ENCODE measurements at places on chromosomes 6 and 20.

- no peak for DNase-seq
These were observed 15.8 kb downstream of the TRAPPC3L start for GRCh38 chr6:116529466-116530290.

DNA sequence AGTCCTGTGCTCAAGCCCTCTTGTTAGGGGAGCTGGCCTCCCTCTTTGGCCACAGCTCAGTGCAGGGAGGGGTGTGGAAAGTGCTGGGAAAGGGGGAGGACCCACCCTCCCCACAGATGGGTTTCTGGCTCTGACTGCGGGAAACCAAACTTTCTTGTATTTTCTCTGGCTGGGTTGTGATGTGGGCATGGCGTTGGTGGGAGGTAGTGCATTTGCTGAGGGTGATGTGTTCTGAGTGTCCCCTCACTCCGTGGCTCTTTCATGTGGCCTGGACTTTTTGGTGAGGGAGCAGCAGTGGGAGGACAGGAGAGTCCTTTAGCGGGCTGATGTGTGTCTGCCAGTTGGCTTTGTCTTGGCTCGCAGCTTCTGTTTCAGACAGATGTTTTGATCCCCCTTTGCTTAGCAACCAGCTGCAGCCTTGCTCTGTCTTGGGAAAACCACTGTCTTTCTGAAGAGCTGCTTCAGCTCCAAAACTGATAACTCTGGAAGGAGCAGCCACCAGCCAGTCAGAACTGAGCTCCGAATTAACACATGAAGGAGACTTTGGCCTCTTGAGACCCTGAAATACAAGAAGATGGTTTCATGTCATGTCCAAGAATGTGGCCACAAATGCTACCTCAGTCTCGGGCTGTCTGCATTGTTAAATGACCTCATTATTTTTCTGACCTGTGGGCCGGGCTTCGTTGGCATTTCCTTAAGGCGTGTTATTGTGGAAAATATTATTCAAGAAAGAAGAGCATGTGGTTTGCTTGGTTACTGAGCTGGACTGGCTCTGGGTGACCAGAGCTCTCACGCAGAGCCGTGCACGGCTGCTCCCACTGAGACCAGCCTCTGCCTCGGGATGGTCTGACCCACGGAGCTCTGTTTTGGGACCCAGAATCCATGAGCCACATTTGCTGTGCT is 21.5 kb downstream of the SYNJ2 start:
- DNase-seq = no peak

DNA sequence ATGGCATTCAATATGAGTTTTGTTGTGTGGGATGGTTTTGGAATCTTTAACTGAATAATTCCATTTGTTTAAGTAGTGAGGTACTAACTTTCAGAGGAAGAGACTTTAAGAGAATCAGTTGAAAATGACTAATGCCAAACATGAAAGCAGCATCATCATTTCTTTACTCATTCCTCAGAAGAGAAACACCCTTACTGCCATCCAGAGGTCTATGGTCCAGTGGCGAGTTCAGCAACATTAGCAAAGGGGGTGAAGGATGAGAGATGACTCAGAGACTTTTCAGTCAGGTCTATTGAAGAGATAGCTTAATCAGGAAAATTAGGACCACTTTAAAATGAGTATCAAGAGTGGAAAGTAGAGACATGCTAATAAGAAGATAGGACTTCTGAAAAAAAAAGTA is 118.8 kb downstream of the COL19A1 start:
- no peak for DNase-seq

GRCh38 chr20:61760321-61760720 is 305.4 kb downstream of the TAF4 start:
- DNase-seq = no peak

- DNase-seq = no peak
These were observed 761.1 kb upstream of the MMS22L start for GRCh38 chr6:98044151-98044561.

- DNase-seq = no peak
These were observed 60.5 kb downstream of the HS3ST5 start for GRCh38 chr6:114282292-114282691.

Measured in Peyer's patch (tissue), 4 donors.